ENCODE measurements at places on chromosomes 16 and 17. TPM values are rescaled to one million over a fixed set of nuclear protein-coding genes. Genes with fewer than 3 reads are reported as not detected.

Gene GLTPD2
- not detected for polyA plus RNA-seq

DNA sequence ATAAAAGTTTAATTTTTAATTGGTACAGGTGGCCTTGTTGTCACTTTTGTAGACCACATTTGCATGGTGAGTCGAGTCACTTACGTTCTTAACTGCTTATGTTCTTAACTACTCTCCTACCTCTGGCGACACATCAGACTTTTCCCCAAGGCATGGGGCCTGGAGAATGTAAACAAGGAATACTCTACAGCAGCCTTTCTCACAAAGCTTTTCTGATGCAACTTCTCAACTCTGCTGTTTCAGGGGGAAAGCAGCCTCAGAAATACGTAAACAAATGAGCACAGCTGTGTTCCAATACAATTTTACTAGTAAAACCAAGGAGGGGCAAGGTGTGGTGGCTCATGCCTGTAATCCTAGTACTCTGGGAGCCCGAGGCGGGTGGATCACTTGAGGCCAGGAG lies 6.9 kb downstream of the KARS1 start:
- DNase-seq: no peak
- peaks cover 33% of the 10 kb centered on the region for H3K36me3 ChIP-seq
- no peak overlapping the region for H3K4me3 ChIP-seq
- no peak overlapping the region for H3K27ac ChIP-seq
- H3K4me1 ChIP-seq: peaks cover 55% of the 10 kb centered on the region

- no peaks in the 10 kb centered on the region for H3K36me3 ChIP-seq
- H3K27me3 ChIP-seq: peaks cover 3% of the 10 kb centered on the region
- no peak overlapping the region for H3K4me3 ChIP-seq
- DNase-seq: no peak
- peaks cover 3% of the 10 kb centered on the region for H3K4me1 ChIP-seq
Measured at GRCh38 chr16:576823-577201, 7.0 kb downstream of the PIGQ start.

Gene ENDOV
- polyA plus RNA-seq: 8.7 TPM

Gene TIGD7
- 2.9 TPM for polyA plus RNA-seq

DNA sequence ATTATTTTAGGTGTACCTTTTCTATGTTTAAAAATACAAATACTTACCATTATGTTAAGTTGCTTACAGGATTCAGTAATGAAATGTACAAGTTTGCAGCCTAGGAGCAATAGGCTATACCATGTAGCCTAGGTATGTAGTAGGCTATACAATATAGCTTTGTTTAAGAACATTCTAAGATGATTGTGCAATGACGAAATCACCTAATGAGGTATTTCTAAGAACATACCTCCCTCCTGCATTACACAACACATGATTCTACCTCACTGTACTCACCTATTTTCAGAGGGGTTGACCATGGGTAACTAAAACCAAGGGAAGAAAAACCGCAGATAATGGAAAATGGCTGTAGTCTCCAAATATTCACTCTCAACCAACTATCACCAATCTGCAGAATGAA lies 35.3 kb upstream of the TBC1D3K start:
- no peak overlapping the region for H3K27ac ChIP-seq
- peaks cover 4% of the 10 kb centered on the region for H3K27me3 ChIP-seq
- DNase-seq: no peak
- no peaks in the 10 kb centered on the region for H3K36me3 ChIP-seq

DNA sequence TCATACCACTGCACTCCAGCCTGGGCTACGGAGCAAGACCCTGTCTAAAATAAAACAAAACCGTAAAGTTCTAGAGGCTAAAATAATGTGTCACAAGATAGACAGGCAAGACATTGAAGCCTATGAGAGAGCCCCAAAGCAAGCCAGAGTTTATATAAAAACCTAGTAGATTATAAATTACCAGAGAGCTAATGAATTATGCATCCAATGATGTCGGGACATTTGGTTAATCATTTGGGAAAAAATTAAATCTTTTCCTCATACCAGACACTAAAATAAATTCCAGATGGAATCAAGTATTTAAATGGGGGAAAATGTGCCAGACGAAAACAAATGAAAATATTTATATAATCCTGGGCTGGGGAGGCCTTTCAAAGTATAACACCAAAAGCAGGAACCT lies 24.2 kb downstream of the CCDC40 start:
- no peak overlapping the region for H3K4me3 ChIP-seq
- H3K4me1 ChIP-seq: no peaks in the 10 kb centered on the region
- no peak for DNase-seq
- H3K27ac ChIP-seq: no peak overlapping the region
- no peaks in the 10 kb centered on the region for H3K27me3 ChIP-seq

GRCh38 chr17:63309021-63309420 lies 137.1 kb downstream of the CYB561 start:
- peaks cover under 1% of the 10 kb centered on the region for H3K36me3 ChIP-seq
- no peak overlapping the region for H3K27ac ChIP-seq
- no peak for DNase-seq

Gene PMFBP1
- polyA plus RNA-seq: not detected

DNA sequence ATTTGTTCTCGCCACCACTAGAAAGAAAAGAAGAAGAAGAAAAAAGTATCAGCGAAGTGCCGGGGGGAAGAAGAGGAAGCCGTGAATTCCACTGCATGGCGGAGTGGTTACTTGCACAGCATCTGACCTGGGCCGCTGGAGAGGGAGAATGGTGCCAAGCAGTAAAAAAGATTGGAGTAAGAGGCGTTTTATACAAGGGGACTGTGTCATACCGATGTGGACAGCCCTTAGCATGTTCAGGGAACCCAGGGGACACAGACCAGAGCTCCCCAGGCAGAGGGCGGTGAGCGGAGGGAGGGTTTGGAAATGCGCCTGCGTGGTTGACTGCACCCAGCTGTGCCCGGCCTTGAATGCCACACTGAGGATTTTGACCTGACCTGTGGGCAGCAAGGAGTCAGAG lies 52.8 kb downstream of the PLXDC1 start:
- DNase-seq: no peak
- peaks cover 10% of the 10 kb centered on the region for H3K27me3 ChIP-seq
- H3K36me3 ChIP-seq: no peaks in the 10 kb centered on the region
- peak overlapping the region; percentile 52 for H3K4me3 ChIP-seq
- H3K4me1 ChIP-seq: peaks cover 89% of the 10 kb centered on the region

GRCh38 chr16:79050063-79050462 lies 550.5 kb downstream of the MAF start:
- H3K27me3 ChIP-seq: no peaks in the 10 kb centered on the region
- no peaks in the 10 kb centered on the region for H3K36me3 ChIP-seq
- peaks cover 28% of the 10 kb centered on the region for H3K4me1 ChIP-seq
- DNase-seq: no peak

GRCh38 chr17:72173499-72174116 lies 52.8 kb downstream of the SOX9 start:
- peaks cover 5% of the 10 kb centered on the region for H3K27me3 ChIP-seq
- H3K4me3 ChIP-seq: no peak overlapping the region
- DNase-seq: no peak
- no peaks in the 10 kb centered on the region for H3K4me1 ChIP-seq
- H3K36me3 ChIP-seq: no peaks in the 10 kb centered on the region

- no peak for DNase-seq
- peaks cover 11% of the 10 kb centered on the region for H3K4me1 ChIP-seq
- no peak overlapping the region for H3K27ac ChIP-seq
Measured at GRCh38 chr17:45077643-45078042, 16.5 kb downstream of the NMT1 start.

Gene PRRT2
- not detected for polyA plus RNA-seq

Gene CACNG1
- polyA plus RNA-seq: not detected

Gene KRT9
- polyA plus RNA-seq: not detected

Gene CDH13
- not detected for polyA plus RNA-seq

GRCh38 chr17:59074494-59074893 lies 32.2 kb downstream of the TRIM37 start:
- no peak for DNase-seq
- no peaks in the 10 kb centered on the region for H3K4me1 ChIP-seq
- H3K4me3 ChIP-seq: no peak overlapping the region

- no peaks in the 10 kb centered on the region for H3K36me3 ChIP-seq
- peaks cover 9% of the 10 kb centered on the region for H3K27me3 ChIP-seq
- H3K4me1 ChIP-seq: no peaks in the 10 kb centered on the region
- no peak overlapping the region for H3K4me3 ChIP-seq
- no peak overlapping the region for H3K27ac ChIP-seq
Measured at GRCh38 chr16:48136547-48137360, 19.0 kb downstream of the ABCC12 start.

GRCh38 chr17:50150354-50151040 lies at the start of gene PPP1R9B:
PPP1R9B (minus strand) TSS chr17:50150677; CDS start chr17:50150513, 164 bp downstream.
- H3K4me1 ChIP-seq: peaks cover 45% of the 10 kb centered on the region
- H3K27me3 ChIP-seq: peaks cover 12% of the 10 kb centered on the region
- peak within 1 kb of the TSS; percentile 97 for H3K4me3 ChIP-seq

Gene CLEC19A
- not detected for polyA plus RNA-seq

Gene QPRT
- 4.7 TPM for polyA plus RNA-seq

- H3K36me3 ChIP-seq: peaks cover 40% of the 10 kb centered on the region
- H3K4me3 ChIP-seq: peak overlapping the region; percentile 6
- H3K4me1 ChIP-seq: peaks cover 39% of the 10 kb centered on the region
Measured at GRCh38 chr16:46583036-46583435, 38.1 kb downstream of the SHCBP1 start.

Gene TBC1D3
- polyA plus RNA-seq: not detected

- no peak overlapping the region for H3K27ac ChIP-seq
- DNase-seq: no peak
- H3K27me3 ChIP-seq: peaks cover 7% of the 10 kb centered on the region
Measured at GRCh38 chr16:15450624-15451023, 16.2 kb downstream of the BMERB1 start.
